ENCODE measurements at places on chromosomes 1 and 21. TPM values are rescaled to one million over a fixed set of nuclear protein-coding genes. Genes with fewer than 3 reads are reported as not detected.

Gene HFM1
- total RNA-seq = 0.45 TPM

Gene SPRR4
- total RNA-seq = not detected

Gene OR2M3
- total RNA-seq = not detected

Gene KRTAP12-2
- total RNA-seq = not detected

Gene CRB1
- total RNA-seq = not detected

Gene RPTN
- total RNA-seq = not detected

Gene PRDM16
- total RNA-seq = 23.3 TPM

Gene CELA2A
- total RNA-seq = 0.55 TPM

DNA sequence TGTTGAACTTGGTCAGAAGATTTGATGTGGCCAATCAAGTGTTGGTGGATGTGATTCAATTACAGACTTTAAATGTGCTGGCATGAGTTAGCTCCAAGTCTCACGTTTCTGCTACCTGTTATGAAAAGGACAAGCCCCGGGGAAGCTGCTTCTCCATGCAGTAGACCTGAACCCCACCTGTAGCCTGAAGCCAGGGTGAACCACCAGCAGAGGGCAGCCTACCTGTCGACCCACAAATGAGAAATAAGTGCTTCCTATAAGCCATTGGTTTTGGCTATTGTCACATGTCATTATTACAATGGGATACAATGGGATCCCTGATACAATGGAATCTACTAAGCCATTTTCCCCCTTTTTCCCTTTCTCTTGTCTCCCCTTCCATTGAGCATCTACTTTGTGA, 230.2 kb downstream of the PRDM2 start:
- no peaks in the 10 kb centered on the region for H3K27me3 ChIP-seq
- no peak overlapping the region for H3K4me3 ChIP-seq
- H3K36me3 ChIP-seq = no peaks in the 10 kb centered on the region
- no peaks in the 10 kb centered on the region for H3K4me1 ChIP-seq
- no peak overlapping the region for H3K27ac ChIP-seq

DNA sequence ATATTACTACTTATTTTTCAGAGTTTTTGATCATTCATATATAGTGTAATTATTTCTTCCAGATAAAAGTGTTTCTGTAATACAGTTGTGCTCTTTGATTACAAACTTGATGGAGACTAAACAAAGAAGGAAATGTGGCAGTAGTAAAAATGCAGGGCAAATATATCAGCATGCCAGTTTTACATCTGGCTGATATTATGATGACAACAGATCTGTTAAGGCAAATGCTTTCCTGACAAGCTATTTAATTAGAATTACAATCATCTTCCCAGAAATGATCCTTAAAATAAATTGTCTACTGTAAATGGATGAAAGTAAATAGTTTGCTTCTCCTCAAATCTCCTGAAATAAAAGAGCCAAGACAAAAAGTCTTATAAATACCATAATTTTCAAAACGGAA, 1659.8 kb downstream of the BRINP3 start:
- no peaks in the 10 kb centered on the region for H3K36me3 ChIP-seq
- no peaks in the 10 kb centered on the region for H3K4me1 ChIP-seq

- H3K36me3 ChIP-seq = no peaks in the 10 kb centered on the region
- H3K27me3 ChIP-seq = no peaks in the 10 kb centered on the region
- no peaks in the 10 kb centered on the region for H3K4me1 ChIP-seq
Observed at GRCh38 chr1:6762060-6762459, 23.2 kb upstream of the CAMTA1 start.

DNA sequence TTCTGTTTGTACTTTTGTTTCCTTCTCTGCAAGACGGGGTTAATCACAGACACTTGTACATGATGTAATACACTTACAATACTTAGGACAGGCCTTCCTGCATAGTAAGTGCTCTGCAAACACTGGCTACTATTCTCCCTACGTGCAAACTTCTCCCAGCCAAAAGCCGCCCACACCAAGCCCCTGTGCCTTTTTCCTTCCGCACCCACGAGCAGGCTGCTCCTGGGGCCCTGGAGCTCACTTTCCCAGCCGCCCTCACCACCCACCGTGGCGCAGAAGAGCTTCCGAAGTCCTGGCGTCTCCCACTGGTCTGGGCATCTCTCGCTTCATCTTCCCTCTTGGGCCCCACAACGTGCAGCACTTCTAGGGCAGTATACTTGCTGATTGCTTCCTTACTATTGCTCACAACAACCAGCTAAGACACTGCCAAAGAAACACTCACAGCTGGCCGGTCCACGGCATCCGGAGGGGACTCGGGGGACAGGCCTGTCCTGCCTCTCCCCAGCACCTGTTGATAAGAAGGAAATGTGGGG, 22.5 kb upstream of the GPR157 start:
- no peaks in the 10 kb centered on the region for H3K36me3 ChIP-seq
- peak overlapping the region; percentile 54 for H3K27ac ChIP-seq
- no peak for DNase-seq

- no peaks in the 10 kb centered on the region for H3K36me3 ChIP-seq
- H3K4me1 ChIP-seq = no peaks in the 10 kb centered on the region
- no peak overlapping the region for H3K4me3 ChIP-seq
- H3K27ac ChIP-seq = no peak overlapping the region
Observed at GRCh38 chr21:38621132-38621531, 122.9 kb upstream of the ERG start.

- H3K4me1 ChIP-seq = peaks cover 53% of the 10 kb centered on the region
- H3K4me3 ChIP-seq = no peak overlapping the region
- DNase-seq = peak; percentile 41
- peak overlapping the region; percentile 33 for H3K27ac ChIP-seq
- no peaks in the 10 kb centered on the region for H3K36me3 ChIP-seq
Observed at GRCh38 chr1:6348511-6349191, 44.9 kb downstream of the ACOT7 start.

DNA sequence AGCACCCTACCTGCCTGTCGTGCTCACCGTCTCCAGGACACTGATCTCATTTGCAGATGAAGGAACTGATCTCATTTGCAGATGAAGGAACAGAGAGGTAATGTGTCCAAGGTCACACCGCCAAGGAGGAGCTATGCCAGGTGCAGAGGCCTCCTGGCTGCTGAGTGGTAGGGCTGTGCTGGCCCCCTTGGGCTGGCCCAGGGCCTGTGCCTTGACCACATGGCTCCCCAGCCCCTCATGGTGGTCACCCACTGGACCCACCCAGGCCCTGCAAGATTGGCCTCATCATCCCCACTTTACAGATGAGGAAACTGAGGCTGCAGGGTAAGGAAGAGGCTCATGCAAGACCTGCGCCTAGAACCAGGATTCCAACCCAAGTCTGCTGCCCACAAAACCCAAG, 628.3 kb downstream of the MATN1 start:
- no peaks in the 10 kb centered on the region for H3K27me3 ChIP-seq
- no peak overlapping the region for H3K4me3 ChIP-seq
- DNase-seq = no peak
- no peak overlapping the region for H3K27ac ChIP-seq

- H3K4me1 ChIP-seq = no peaks in the 10 kb centered on the region
- no peak overlapping the region for H3K27ac ChIP-seq
- H3K27me3 ChIP-seq = no peaks in the 10 kb centered on the region
- no peaks in the 10 kb centered on the region for H3K36me3 ChIP-seq
- DNase-seq = no peak
Observed at GRCh38 chr1:172699695-172700227, 40.9 kb downstream of the FASLG start.

GRCh38 chr1:67468066-67468718, 38.0 kb upstream of the SERBP1 start:
- no peaks in the 10 kb centered on the region for H3K4me1 ChIP-seq
- H3K36me3 ChIP-seq = no peaks in the 10 kb centered on the region
- H3K4me3 ChIP-seq = no peak overlapping the region
- H3K27me3 ChIP-seq = no peaks in the 10 kb centered on the region
- no peak for DNase-seq

DNA sequence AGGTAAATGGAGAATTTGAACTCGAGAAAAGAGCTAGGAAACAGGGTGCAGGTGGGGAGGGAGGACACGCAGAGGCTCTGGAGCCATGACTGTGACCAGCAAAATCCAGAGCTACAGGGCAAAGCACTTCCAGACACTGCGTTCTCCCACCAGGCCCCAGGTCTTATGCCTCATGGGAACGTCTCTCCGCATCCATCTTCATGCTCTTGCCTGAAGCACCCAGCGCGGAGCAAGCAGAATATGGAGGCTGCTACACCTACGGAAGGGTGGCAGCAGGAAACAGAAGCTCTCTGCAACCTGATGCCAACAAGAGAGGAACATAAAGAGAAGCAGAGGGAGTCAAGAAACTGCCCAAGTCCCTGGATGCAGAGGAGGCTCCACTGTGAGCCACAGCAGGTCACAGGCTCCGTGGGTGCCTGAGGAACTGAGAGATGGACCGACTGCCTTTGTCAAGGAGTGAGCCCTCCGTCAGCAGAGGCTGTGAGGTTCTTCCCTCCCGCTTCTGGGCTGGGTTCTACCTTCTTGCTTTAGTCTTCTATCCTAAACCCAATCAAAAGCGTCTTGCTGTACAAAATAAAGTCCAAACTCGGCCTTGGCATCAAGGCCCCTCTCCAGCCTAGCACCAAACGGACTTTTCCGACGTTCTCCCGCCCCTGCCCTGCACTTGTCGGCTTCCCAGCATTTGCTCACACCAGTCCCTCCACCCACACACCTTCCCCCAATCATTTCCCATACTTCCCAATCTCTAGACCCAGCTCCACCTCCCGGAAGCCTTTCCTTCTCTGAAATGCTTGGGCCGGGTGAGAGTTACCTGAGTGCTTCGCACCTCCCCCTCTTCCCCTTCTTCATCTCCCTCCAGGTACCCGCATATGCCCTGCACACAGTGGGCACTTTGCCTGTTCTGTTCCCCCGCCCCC, 930 bp downstream of the DHCR24 start:
- peaks cover 3% of the 10 kb centered on the region for H3K27me3 ChIP-seq
- peak overlapping the region; percentile 79 for H3K4me3 ChIP-seq
- peaks cover 61% of the 10 kb centered on the region for H3K4me1 ChIP-seq
- peak; percentile 84 for DNase-seq

GRCh38 chr1:22188914-22189313, 46.0 kb upstream of the WNT4 start:
- H3K4me1 ChIP-seq = no peaks in the 10 kb centered on the region

- H3K36me3 ChIP-seq = peaks cover 54% of the 10 kb centered on the region
- H3K27me3 ChIP-seq = no peaks in the 10 kb centered on the region
- no peak for DNase-seq
- H3K4me1 ChIP-seq = peaks cover 11% of the 10 kb centered on the region
- no peak overlapping the region for H3K4me3 ChIP-seq
Observed at GRCh38 chr1:65056234-65056633, 89.9 kb upstream of the JAK1 start.

DNA sequence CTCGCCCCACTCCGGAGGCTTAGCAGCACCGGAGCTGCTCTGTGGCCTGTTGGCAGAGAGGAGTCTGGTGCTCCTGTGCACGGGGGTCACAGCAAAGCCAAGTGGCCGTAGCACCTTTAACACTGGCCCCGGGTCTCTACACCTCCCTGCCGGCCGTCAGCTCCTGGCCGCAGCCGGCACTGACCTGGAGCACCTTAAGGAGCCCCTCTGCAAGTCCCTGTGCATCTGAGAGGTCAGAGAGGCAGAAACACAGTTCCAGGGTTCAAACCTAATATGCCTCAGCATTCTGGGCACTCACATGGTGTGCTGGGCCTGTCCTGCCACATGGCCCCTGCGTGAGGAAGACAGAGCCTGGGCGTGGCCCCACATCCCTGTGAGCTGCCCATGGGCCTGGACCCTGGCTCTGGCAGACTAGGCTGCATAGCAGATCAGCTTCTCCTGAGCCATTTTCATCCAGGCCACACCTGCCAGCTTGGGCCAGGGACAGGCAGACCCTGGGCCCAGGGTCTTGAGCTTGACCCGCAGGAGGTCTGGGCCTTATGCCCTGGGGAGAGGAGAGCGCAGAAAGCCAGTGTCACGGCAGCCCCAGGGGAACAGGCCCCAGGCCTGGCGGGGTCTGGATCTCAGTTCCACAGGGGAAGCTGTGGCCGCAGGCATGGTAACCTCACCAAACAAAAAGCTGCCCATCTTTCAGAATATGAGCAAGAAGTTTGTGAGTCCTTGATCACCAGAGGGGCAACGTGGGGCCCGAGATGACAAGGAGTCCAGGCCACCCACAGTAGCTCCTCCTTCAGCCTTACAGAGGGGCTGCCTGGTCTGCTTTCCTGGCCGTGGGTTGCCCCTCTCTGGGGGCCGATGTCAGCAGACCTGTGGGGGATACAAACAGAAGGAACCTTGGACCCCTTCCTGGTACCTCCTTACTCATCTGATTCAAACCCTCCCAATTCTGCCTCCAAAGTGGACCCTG, 146.0 kb upstream of the COL6A1 start:
- no peak overlapping the region for H3K27ac ChIP-seq
- H3K36me3 ChIP-seq = no peaks in the 10 kb centered on the region
- no peaks in the 10 kb centered on the region for H3K27me3 ChIP-seq

GRCh38 chr1:187928288-187928687, 1099.5 kb downstream of the PLA2G4A start:
- H3K36me3 ChIP-seq = no peaks in the 10 kb centered on the region
- H3K4me1 ChIP-seq = no peaks in the 10 kb centered on the region
- H3K4me3 ChIP-seq = no peak overlapping the region
- H3K27ac ChIP-seq = no peak overlapping the region
- no peak for DNase-seq

GRCh38 chr1:161970036-161970435, 53.6 kb downstream of the OLFML2B start:
- peaks cover 8% of the 10 kb centered on the region for H3K4me1 ChIP-seq
- H3K27me3 ChIP-seq = no peaks in the 10 kb centered on the region
- no peak for DNase-seq
- no peak overlapping the region for H3K4me3 ChIP-seq
- H3K27ac ChIP-seq = no peak overlapping the region

DNA sequence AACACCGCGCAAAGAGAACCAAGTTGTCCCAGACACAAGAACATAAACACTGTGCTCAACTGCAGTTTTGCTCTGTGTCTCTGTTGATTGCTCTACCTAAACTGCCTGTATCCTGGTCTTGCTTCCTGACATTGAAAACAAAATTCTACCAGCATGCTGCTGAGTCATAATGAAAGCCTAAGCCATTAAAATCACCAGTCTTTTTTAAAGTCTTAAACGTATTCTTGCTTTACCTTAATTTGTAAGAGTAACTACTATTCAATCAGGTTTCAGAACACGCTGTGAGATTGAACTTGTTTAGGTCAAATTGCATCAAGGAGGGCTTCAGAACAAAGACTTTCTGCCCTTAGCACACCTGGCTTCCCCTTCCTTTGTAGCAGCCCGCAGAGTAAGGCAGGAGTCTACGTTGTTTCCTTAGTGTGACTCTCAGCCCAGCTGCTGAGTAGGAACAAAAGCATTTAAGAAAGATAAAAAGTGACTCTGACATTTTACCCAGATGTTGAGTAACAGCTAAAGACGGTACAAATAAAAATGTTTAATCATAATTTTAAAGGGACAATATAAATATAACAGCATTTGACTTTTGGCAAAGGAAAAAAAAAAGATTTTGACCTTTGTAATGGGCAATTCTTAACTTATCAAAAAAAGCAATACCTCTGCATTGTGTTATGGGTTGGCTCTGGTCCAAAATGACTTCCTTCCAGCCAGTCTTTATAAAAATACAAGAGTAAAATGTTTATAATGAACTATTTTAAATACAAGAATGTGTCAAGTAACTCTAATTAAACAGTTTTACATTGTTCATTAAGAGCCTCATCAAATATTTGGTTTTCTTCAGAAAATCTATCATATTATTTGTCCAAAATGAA, 186.9 kb upstream of the ADGRL4 start:
- H3K36me3 ChIP-seq = no peaks in the 10 kb centered on the region
- H3K27ac ChIP-seq = no peak overlapping the region
- DNase-seq = no peak
- no peak overlapping the region for H3K4me3 ChIP-seq
- H3K27me3 ChIP-seq = no peaks in the 10 kb centered on the region

All from stomach (tissue), 19 donors.